ENCODE measurements at places on chromosomes 6 and 20.

DNA sequence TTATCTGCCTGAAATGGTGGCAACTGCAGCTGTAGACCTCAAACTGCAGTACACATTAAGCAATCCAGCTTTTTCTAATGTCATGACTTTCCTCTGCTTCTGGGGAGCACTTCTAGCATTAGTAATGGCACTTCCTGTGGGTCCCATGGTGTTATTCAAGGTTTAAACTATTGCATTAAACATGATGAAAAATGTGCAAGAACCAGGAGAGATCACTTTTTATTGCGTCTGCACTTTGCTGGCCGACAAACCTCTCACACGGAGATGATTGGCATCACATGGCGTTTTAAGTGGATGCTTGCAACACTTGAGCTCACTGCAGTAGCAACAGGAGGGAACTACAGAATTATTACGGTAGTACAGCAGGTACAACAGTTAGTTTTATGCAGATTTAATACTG is 148.4 kb downstream of the HIVEP2 start:
- no peak for DNase-seq

GRCh38 chr6:111600154-111600553 is 5.5 kb downstream of the TRAF3IP2 start:
- no peak for DNase-seq

DNA sequence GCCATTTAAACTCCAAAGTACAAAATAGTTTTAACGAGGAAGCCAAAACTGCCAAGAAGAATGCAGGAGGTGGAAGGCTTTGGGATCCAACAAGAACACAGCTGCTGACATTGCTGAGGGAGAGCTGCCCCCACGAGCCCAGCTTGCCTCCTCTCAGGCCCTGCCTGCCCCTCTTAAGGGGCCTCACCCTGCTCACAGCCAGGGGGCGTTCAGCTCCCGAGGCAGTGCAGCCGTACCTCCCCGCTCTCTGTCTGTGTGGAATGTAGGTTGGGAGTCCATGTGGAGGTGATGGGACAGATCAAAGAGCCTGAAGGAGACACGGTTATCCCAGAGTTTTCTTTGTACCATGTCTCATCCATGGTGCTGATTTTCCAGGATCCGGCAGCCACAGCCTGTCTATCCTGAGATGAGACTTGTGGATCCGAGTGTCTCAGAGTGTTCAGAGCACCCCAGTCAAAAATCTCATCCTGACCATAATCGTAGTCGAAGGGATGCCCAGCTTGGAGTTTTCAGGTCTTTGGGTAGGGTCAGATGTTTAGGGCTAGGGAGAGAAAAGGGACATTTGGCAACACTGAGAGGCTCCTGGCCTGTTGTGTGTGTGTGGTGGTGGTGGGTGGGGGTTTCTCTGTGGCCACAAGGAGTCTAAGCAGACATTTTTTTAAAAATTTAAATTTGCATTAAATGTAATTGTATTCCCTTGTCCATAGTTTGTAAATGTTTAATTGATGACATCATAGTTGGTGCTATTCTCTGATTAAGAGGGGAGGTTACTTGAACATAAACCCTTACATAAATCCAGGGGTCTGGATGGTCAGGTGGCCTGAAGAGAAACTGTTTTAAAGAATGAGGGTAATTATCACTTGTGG is 111.4 kb upstream of the CLDN20 start:
- DNase-seq, result no peak

DNA sequence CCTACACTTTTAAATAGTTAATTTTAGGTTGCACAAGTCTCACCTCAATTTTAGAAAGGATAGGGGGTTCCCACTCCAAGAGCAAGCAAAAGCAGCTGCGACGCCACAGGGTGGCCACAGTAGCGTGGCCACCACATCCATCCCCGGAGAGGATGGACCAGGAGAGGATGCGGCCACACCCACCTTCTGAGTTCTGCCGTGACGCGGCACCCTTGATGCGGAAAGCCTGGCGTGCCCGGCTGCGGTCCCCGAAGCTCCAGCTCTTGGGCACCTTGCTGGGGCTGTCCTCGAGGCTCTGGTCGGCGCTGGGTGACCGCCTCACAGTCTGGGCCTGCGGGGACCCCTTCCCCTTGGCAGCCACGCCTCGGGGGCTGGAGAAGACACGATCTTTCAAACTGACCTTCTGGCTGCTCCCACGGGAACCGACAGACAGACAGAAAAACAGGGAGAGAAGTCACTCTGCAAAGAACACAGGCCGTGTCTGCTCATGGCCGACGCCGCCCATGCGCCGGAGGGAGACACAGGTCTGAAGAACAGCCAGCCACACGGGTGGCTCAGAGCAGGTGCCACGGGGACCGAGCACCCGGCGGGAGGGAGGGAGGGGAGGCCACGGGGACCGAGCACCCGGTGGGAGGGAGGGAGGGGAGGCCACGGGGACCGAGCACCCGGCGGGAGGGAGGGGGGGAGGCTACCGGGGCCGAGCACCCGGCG is 53.7 kb upstream of the CHRNA4 start:
- no peak for DNase-seq

DNA sequence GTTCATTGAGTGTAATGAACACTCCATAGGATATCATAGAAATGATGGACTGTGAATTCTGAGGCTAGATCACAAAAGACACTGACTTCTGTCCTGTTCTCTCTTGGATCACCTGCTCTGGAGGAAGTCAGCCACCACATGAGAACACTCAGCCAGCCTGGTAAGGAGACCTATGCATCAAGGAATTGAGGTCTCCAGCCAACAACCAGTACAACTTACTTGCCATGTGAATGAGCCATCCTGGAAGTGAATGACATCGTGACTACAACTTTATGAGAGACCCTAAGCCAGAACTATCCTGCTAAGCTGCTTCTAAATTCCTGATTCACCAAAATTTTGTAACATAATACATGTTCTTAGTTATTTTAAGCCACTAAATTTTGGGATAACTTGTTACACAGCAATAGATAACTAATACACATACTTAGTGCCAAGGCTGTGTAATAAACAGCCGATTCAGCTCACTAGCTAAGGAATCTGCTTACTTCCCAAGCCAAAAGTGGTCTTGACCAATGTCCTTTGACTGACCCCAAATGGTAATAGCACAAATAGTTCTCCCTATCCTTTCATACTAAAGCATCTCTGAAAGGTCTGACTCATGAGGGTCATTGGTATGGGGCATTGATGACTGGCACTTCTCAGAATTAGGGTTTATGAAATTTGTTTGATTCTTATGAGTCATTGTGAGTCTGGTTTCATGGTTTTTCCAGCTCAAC is 6.9 kb upstream of the CTNNBL1 start:
- no peak for DNase-seq

DNA sequence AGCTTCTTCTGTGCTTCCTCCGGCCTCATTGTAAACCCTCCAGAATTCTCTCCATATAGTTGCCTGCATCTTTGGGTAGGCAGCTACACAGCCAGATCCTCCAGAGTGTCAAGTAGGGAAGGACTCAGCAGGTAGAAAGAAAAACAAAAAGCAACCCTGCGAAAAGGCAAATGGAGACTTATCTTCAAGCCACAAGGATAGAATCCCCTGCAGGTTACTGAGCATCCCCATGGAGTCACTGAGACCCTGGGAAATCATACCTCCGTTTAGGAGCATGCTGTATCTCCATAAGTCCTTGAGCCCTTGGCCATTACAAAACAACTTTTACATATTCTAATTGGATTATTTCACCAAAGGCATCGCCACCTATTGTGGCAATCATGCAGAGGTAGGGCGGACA is 28.6 kb downstream of the ALDH8A1 start:
- DNase-seq, result no peak

DNA sequence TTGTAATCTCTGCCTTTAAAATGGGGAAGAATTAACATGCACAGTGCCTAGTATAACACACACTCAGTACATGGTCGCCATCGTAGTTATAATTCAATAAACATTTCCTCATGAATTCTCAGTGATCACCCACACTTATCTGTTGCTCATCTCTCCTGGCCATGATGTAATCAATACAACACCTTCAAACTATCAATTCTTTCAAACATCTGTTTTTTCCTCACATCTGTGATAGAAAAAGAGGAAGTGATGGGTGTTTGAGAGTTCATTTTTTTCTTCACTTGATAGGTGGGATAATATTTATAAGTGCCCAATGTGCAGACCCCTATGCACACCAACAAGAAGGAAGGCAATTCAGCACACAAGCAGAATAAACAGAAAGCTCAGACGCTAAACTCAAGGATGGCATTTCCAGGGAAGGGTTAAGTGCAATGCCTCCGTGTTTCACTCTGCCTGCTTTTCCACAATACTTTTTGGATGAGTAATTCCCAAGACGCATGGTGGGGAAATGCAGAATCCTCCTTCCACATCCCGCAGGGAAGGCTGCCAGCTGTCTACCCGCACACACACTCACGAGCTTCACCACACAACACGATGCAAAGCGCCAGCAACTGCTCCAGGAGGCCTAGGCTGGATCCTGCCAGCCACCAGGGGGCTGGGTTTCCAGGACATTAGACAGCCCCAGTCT is 100.3 kb downstream of the GMPR start:
- peak; percentile 87 for DNase-seq

DNA sequence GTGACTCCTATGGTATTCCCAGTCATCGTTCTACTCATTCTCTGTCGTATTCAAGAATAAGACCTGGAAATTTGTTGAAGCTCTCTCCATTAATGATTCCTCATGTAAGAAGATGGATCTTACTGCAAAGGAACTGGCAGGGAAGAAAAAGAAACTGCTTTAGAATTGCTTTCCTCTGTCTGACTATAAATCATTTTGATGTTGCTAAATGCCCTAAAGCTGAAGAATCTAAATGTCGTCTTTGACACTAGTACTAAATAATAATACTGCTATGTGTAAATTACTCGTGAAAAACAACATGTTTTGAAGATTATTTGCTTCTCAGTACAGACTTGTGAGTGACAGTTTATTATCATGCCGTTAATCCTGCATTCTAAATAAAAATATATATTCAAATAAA is 20.5 kb upstream of the MYLIP start:
- no peak for DNase-seq

DNA sequence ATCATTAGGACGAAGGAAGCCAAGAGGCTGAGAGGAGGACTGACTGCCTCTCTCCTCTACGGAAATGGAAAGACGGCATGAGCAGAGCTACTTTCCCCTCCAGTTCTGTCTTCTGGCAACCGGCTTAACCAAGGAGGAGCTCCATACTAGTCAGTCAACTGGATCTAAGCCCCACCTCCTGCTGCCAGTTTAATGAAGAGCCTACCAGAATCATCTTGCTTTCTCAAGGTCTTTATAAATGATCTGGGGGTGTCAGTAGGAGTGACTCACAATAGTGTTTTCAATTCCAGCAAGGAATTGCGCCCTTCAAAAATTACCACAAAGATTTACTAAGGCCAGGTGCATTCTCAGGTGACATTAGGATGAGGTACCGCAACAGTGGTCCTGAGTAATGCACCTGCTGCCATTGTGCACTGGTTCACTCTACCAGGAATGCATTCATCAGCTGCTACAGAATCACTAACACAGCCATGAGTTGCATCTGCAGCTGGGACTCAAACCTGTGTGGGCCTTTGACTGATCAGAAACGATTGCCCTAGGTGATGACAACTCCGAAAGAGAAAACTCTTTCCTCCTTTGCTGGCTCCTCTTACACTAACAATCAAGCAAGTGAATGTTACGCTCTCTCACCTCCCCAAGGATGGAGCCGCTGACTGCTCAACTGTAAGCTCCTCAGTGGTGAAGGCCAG is 2.8 kb downstream of the UQCC2 start:
- no peak for DNase-seq

GRCh38 chr6:53279293-53279692 is 69.5 kb downstream of the ELOVL5 start:
- DNase-seq, result no peak

GRCh38 chr6:21116736-21117135 is 476.8 kb upstream of the SOX4 start:
- DNase-seq, result no peak

DNA sequence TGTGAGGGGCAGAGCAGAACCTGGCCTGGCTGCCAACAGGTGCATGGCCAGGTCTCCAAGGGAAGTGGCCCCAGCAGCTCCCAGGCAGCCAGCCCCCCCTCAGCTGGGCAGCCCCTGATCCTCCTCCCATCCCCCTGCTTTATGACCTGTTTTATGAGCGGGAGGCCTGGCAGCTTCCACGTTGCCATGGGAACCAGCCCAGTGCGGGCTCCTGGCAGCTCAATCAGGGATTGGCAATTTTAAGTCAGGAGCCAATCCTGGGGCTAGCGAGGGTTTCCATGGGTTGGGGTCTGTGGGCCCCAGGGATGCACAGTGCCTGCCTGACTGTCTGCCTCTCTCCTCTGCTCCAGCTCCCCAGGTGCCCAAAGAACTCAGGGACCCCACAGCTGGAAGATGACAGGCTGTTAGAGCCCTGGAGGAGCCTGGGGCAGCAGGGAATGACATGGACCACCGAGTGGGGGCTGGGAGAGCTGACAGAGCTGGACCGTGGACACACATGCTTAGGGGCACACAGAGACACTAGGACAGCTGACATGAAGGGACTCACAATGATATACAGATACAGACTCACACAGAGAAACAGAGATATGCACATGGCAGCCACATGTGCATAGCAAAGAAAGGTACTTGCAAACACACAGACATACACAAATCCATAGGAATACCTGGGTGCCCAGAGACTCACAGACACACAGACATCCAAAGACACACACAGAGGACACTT is 56.5 kb upstream of the SIRPA start:
- DNase-seq, result no peak

- no peak for DNase-seq
Measured at GRCh38 chr6:32603888-32604287, 14.2 kb upstream of the HLA-DRB1 start.

GRCh38 chr20:53879048-53879684 is 191.2 kb downstream of the BCAS1 start:
- DNase-seq, result no peak

DNA sequence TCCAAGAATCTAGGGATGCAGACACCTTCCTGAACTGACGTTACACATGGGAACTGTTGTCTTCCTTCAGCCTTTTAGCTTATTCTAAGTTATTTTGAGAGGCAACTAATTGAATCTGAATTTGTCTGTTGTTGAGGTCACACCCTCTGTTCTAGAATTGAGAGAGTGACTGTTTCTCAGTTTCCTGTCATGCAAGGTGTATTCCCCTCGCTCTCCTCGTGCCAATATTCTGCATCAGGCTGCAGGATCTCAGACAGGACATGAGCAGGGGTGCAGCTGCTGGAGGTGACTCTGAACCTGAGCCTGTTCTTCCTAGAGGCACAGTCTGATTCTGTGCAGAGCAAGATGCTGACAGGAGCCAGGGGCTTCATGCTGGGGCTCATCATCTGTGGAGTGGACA is 52.5 kb downstream of the HLA-DPB1 start:
- no peak for DNase-seq

DNA sequence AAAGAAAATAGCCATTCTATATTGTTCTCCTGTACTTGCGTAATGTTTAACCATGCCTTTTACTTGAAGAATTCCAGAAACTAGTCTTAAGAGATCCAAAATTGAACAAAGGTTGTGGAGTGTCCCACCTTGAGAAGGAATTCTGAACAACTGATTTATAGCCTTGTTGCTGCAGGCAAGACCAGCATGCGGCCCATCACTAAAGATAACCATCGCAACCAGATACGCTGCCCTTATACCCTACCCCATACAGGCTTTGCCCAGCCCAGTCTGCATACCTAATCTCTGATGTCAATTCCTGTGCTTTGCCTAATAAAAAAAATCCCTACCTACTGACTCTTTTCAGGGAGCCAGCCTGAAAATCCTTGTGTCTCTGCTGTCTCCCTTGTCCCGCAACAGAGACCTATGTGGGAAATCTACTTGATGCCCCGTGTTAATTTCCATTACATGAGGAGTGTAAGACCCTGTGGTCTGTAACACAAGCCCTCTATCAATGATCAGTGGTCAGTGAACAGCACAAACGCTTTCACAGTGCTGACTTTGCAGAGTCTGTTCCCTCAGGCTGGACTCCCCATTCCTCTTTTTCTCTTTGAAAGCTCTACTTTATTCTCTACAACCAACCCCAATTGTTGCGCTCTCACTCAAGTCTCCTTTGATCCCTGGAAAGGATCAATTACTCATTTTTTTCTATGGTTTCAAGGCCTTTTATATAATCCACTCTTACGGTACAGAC is 125.7 kb upstream of the BTBD3 start:
- DNase-seq, result no peak
